ENCODE measurements at places on chromosomes 2 and 18. TPM values are rescaled to one million over a fixed set of nuclear protein-coding genes. Genes with fewer than 3 reads are reported as not detected.

CAPN14 gene
- 0.20 TPM for total RNA-seq

STAT4 gene
- 60.0 TPM for total RNA-seq

SCN9A gene
- total RNA-seq = 0.57 TPM

KCNE4 gene
- total RNA-seq = not detected

IL1F10 gene
- not detected for total RNA-seq

PID1 gene
- not detected for total RNA-seq

KIDINS220 gene
- 52.2 TPM for total RNA-seq

GKN1 gene
- total RNA-seq = not detected

GAL3ST2 gene
- 1.1 TPM for total RNA-seq

DCDC2C gene
- not detected for total RNA-seq

UGP2 gene
- total RNA-seq = 118 TPM

ATP6V1C2 gene
- not detected for total RNA-seq

RUFY4 gene
- total RNA-seq = 2.1 TPM

ZNG1B gene
- total RNA-seq = 35.5 TPM

HOXD3 gene
- not detected for total RNA-seq

PPP4R3B gene
- 81.5 TPM for total RNA-seq

BABAM2 gene
- total RNA-seq = 42.9 TPM
